ENCODE measurements at places on chromosomes 4 and X.

- DNase-seq: no peak
Measured at GRCh38 chr4:127291316-127291715, 341.4 kb upstream of the INTU start.

DNA sequence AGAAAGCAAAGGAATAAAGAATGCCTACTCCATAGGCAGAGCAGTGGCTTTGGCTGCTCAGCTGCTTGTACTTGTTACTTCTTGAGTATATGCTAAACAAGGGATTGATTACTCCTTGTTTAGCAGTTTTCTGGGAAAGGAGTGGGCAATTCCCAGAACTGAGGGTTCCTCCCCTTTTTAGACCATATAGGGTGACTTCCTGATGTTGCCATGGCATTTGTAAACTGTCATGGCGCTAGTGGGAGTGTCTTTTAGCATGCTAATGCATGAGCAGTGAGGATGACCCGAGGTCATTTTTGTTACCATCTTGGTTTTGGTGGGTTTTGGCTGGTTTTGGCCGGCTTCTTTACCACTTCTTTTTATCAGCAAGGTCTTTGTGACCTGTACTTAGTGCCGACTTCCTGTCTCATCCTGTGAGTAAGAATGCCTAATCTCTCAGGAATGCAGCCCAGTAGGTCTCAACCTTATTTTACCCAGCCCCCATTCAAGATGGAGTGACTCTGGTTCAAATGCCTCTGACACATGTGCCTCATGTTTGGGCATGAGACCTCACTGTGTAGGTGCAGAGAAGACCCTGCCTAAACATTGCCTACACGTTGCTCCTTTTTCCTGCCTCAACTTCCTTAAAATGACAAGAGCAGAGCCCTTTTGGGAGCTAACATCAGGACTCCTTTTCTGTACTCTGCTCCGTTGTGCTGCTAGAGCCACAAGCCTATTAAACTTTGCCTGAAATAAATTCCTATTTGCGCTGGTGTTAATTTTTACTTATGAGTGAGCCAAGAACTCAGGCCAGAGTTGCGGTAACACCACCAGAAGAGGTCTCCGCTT is 21.0 kb upstream of the UBA6 start:
- no peak for DNase-seq

DNA sequence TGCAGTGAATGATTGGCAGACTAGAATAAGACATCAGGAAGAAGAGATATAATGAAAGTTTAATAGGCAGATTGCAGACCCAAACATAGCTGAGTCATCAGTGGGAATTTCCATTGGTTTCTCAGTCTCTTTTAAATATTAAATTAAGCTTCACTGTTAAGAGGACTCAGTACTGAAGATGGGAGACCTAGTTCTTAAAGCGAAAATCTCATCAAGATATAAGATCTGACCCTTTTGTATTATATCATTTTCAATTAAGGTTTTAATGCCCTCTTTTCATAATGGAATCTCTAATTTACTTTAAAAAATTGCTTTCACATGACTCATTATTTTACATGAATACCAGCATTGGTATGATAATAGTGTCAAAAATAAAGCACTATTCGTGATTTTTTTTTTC is 168.9 kb upstream of the ATOH1 start:
- DNase-seq: no peak

DNA sequence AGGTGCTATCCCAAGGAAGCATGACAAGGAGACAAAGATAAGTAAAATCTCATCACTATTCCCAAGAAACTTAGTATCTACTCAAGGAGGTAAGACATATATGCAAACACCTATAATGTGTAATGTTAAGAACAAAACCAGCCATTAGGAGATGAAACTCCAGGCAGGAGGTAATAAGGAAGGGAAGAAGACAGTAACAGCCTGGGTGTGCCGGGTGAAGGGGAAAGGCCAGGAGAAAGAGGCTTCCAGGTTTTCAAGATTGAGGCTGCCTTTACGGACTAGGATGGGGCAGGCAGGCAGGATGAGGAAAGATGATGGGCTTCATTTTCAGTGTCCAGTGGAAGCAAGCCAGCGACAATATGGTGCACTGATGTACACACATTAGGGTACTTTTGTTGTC is 62.5 kb downstream of the LEF1 start:
- DNase-seq: no peak

DNA sequence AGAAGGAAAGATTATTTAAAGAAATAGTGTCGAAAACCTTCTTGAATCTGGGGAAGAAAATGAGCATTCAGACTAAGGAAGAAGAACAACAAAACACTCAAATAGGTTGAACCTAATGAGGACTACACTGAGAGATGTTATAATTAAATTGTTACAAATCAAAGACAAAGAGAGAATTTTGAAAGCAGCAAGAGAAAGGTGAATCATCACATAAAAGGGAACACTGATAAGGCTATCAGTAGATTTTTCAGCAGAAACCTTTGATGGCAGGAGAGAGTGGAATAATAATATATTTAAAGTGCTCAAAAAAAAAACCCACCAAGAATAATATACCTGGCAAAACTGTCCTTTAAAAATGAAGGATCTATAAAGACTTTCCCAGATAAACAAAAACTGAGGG is 114.9 kb downstream of the AREG start:
- DNase-seq: peak; percentile 9

- DNase-seq: peak; percentile 10
Measured at GRCh38 chr4:1463088-1463926, 57.1 kb upstream of the NKX1-1 start.

DNA sequence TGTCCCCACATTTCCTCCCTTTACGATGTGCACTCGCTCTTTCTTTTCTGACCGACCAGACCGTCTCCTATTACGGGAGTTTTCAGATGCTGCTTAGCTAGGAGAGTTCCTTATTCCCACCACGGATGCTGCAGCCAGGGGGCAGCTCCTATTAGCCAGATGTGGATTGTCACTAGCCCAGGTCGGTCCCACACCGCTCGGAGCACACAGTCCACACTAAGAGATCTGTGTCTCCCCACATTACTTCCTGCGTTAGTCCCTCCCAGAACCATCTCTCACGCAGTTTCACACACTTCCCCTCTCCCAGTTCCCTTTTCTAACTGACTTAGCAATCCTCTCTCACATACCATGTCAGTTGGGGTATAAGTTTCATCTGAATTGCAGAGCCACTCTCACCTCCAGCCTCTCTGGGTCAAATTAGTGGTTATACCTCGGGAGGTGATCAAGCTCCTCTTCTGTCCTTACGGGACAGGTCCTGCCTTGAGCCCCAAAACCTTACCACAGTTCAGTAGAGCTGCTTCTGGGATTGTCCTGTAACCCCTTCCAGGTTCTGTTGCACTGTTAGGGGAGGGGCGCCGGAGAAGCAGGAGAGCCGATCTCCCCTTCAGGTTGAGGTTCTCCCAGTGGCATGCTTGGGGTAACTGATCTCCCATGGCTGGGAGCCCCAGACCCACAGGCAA is 28.2 kb downstream of the SULT1E1 start:
- DNase-seq: peak; percentile 92

DNA sequence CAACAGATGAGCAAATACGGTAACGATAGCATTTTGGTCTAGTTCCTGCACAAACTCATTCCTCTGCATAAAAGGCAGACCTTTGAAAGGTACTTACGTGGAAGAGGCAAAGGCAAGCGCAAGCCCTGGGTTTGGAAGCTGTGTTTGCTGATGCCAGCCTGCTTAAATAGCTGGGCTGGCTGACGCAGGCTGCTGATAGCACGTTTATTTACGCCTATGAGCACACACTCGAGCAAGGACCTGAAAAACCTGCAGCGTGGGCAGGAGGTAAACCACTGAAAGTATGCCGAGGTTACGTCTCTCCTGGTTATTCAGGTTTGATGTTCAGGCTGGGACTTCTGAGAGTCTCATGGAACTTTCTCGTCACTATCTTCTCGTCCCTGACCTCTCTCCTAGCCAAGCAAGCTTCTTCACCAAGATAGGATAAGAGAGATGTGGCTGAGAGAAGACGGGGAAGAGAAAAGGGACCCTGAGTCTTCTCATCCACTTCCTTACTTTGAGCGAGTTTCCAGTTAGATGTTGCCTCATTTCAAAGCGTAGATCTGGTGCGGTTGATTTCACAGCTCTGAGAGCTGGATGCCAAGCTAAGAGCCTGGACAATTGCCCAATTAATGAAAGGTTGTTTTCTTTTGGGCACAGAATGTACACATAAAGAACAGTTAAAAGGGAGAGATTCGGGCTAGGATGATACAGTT is at the start of gene HOPX:
TSS of gene HOPX (minus strand) at position 139 of the 695 bp plus-strand sequence. CDS start 23,480 bp downstream, outside the sequence.
- no peak for DNase-seq

DNA sequence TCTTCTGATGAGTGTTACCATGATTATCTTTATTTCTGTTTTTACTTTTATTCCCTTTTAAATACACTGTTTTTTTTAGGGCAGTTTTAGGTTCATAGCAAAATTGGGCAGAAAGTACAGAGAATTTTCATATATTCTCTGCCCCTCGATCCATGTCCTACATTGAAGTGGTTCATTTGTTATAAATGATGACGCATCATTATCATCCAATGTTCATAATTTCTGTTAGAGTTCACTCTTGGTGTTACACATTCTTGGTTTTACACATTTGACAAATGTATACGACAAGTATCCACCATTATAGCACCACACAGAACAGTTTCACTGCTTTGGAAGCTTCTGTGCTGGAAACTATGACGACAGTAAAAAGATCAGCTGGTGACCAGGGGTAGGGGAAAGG is 578.1 kb upstream of the AADAT start:
- DNase-seq: no peak

DNA sequence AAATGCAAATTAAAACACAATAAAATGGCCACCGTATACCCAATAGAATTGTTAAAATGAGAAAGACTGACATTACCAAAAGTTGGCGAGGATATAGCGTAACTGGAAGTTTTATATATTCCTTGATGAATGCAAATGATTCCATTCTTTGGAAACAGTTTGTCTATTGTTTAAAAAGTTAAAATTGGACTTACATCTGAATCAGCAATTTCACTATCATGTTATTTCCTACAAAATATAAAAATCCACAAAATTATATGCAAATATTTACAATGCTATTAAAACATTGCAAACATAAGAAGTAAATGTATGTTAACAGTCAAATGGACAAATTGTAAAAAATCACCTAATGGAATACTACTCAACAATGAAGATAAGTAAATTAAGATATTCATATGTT is 852.2 kb upstream of the NDST4 start:
- no peak for DNase-seq

- DNase-seq: no peak
Measured at GRCh38 chr4:176210101-176210500, 14.7 kb upstream of the SPATA4 start.

GRCh38 chr4:30727409-30727808 is 7.2 kb downstream of the PCDH7 start:
- DNase-seq: no peak

- DNase-seq: no peak
Measured at GRCh38 chr4:113293674-113294073, 244.2 kb downstream of the ANK2 start.

GRCh38 chrX:121036137-121036536 is 11.3 kb upstream of the GLUD2 start:
- no peak for DNase-seq

DNA sequence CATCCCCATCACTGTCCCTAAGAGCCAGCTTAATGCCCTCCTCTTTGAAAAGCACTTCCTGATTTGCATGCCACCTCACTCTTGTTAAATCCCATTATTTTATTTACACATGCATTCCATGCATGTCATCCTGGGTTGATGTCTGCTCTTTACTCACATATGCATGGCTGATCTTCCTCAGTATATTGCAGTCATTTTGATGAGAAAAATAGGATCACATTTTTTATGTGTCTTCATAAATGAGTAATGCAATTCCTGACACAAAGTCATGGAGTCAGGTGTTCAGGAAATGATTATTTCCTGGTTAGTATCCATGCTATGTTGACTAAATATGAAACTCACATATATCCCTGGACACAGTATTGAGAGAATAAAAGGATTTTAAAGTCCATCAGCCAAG is 204.7 kb downstream of the SLIT2 start:
- no peak for DNase-seq

DNA sequence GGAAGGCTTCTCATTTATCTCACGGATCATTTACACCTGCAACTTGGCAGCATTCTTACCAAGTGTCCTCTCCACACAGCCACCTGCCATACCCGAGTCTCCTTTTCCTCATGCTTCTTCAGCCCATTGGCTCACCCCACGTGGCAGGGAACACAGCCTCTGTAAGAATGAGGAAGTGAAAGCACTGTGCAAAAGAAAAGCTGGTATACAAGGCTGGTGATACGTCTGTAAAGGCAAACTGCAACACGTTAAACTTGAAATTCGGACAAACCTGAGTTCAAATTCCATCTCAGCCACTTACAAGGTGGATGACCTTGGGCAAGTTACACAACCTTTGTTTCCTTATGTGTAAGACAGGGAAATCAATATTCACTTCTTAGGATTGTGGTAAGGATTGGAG is 164.0 kb upstream of the RASGEF1B start:
- DNase-seq: peak; percentile 33

DNA sequence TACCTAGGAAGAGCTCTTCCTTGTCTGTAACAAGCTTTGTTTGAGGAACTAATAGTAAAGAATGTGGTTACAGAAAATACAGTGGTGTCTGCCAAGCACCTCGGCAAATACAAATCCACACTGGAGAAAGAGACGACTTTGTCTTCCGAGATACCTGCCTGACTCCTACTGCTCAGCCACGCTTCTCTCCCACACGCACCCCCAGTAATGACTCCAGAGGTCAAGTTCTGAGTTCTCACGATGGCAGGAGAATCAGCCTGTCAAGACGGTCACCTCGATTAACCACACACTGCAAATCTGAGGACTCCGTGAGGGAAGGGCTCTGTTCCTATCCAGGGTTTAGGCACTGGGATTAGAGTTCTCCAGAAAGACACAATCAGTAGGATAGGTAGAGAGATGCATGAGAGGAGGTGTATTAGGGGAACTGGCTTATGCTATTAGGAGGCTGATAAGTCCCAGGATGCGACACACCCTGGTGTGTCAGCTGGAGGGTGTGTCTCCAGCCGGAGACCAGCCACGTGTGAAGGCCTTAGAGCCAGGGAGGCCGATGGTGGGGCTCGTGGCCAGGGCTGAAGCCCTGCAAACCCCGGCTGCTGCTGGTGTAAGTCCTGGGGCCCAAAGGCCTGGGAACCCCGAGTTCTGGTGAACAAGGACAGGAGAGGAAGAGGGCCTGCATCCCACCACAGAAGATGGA is 8.4 kb upstream of the TRIML2 start:
- no peak for DNase-seq

- no peak for DNase-seq
Measured at GRCh38 chr4:8085491-8086117, 73.0 kb downstream of the ABLIM2 start.

DNA sequence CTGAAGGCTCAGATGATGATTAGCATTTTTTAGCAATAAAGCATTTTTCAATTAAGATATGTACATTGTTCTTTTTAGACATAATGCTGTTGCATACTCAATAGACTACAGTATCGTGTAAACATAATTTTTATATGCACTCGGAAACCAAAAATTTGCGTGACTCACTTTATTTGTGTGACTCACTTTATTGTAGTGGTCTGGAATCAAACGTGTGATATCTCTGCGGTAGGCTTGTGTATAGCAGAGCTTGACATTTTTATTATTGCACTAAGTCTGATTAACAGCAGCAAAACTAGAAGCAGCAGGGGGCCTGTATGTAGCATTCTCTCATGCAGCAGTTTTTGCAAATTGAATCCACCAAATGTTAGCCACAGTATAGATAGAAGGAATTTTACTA is 119.1 kb upstream of the PRDX4 start:
- no peak for DNase-seq

- DNase-seq: no peak
Measured at GRCh38 chr4:6957148-6957520, 47.5 kb downstream of the TBC1D14 start.

GRCh38 chr4:159508917-159509500 is 406.1 kb downstream of the RAPGEF2 start:
- DNase-seq: no peak
